ENCODE measurements at places on chromosomes 3 and 15. TPM values are rescaled to one million over a fixed set of nuclear protein-coding genes. Genes with fewer than 3 reads are reported as not detected.

CCDC9B gene
- 155 TPM for total RNA-seq

DNA sequence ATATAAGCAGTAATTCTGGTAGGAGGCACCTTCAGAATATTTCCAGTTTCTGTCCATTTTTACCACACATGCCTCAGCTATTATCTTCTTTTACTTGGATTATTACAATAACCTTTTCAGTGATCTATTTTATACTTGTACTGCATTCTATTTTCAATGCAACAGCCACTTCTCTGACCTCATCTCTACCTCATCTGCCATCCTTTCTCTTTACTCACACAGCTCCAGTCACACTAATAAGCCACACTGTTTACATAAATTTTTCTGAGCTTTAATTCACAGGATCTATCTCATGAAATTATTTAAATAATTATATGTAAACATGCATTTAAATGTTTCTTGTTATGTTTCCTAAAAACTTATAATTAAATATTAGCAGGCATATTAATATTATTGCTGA lies 47.3 kb upstream of the BCHE start:
- DNase-seq: no peak

DNA sequence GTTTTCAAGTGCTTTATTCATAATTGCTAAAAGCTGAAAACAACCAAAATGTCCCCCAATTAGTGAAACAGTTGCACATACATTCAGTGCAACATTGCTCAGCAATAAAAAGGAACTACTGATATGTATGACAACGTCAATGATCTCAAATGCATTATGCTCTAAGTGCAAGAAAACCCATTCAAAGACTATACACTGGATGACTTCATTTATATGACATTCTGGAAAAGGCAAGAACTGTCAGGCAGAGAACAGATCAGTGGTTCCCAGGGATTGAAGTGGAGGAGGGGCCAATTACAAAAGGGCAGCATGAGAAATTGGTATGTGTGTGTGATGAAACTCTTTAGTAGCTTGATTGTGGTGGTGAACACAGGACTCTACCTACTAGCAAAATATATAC lies 585.6 kb downstream of the TBL1XR1 start:
- no peak for DNase-seq

DNA sequence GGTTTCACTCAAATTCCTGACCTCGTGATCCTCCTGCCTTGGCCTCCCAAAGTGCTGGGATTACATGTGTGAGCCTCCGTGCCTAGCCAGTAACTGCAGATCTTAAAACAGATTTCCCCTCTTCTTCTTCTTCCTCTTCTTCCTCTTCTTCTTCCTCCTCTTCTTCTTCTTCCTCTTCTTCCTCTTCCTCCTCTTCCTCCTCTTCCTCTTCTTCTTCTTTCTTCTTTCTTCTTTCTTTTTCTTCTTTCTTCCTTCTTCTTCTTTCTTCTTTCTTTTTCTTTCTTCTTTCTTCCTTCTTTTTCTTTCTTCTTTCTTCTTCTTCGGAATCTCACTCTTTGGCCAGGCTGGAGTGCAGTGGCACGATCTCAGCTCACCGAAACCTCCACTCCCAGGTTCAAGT lies 7.8 kb downstream of the USP3 start:
- no peak for DNase-seq

GABRA5 gene
- total RNA-seq: not detected

CLPX gene
- 52.5 TPM for total RNA-seq

DNA sequence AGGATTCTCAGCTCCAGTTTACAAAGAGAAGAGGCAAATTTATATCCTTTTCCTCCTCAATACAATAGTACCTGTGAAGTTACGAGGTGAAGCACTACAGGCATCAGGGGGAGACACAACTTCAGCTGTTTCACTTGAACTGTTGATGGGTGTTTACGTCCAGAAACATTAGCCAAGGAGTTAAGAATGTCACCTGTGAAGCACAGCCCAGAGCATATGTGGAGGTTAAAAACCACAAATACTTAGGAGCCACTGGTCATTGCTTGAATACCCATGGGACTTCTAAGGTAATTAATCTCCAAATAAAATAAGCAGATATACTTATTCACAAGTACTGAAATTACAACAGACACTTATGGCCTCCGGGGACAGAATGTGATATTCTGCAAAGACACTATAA lies 246.5 kb downstream of the ULK4 start:
- no peak for DNase-seq

- no peak for DNase-seq
Measured at GRCh38 chr3:124463234-124463633, 267.0 kb upstream of the UMPS start.
